ENCODE measurements at places on chromosomes 11 and 22.

- DNase-seq = no peak
Measured at GRCh38 chr11:90556606-90557005, 333.8 kb upstream of the CHORDC1 start.

- no peak for DNase-seq
Measured at GRCh38 chr11:100691896-100692653, 5.0 kb downstream of the ARHGAP42 start.

- no peak for DNase-seq
Measured at GRCh38 chr22:28669387-28669786, 10.3 kb downstream of the TTC28 start.

GRCh38 chr11:122108192-122108799 is 7.7 kb downstream of the BLID start:
- no peak for DNase-seq

DNA sequence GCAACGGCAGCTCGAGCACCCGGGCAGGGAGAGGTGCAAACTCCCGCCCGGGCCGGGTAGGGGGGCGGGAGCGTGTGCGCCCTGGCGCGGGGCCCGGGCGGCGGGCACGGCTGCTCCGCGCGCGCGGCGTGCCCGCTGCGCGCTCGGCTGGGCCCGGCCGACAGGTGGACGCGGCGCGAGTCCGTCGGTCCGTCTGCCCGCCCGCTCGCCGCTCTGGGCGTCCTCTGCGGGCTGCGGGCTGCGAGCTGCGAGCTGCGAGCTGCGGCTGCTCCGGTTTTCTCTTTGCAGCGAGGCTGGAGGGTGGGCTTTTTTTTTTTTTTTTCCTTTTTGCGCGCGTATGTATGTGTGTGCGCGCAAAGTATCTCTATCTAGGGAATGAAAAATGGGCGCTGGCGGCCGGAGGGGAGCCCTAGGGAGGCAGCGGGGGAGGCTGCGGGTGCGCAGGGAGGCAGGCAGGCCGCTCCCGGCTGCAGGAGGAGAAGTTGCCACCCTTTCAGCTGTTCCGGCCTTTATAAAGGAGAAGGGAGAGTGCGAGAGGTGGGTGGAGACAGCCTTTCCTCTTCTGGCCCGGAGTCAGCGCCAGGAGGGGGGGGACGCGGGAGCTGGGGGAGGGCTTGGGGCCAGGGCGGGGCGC is at the start of gene PDGFB:
TSS of gene PDGFB (minus strand) at position 487 of the 634 bp plus-strand sequence. CDS start 1,019 bp downstream, outside the sequence.
- DNase-seq = no peak
